AG10803 (cell line): ENCODE measurements at places on chromosomes 7 and 10.
A peak's percentile ranks its signal among the peaks of the same experiment; 100 is the strongest.

- DNase-seq, result no peak
Observed at GRCh38 chr7:279821-280220, 10.1 kb upstream of the FOXL3 start.

- DNase-seq, result peak; percentile 68
Observed at GRCh38 chr10:123795846-123796590, 95.6 kb downstream of the CPXM2 start.

DNA sequence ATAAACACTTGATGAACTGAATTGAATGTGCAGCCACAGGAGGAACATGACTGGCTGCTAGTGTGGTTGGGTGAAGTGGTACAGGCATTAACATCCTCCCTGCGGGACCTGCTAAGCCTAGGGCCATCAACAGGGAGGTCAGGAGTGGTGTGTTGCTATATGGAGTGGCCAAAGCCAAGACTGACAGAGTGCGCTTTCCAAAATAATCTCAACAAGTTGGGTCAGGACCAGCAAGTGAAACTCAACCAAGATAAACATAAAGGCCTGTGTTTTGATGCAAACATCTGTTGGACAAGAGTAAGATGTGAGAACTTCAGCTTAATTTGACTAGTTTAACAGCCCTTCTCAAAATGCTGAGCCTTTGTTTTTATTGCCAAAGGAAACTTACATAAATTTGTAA, 97.7 kb downstream of the WDFY4 start:
- no peak for DNase-seq

DNA sequence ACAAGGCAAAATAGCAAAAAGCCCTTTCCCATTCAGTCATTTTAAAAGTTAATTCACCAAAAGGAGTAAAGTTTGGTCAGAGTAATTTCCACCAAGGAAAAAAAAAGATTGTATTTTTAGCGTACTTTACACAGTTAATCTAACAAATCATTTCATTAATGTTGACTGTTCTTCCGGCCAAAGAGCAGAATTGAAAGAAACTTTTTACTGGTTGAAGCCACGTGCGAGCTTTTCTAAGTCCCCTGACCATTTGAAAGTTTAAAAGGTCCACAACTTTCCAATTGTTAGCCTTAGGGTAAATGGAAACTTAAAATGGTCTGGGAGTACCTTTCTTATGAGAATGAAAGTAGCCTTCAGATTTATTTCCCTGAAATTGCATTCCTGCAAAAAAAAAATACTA, 296.7 kb downstream of the ARL4A start:
- no peak for DNase-seq

- DNase-seq, result no peak
Observed at GRCh38 chr7:103987451-103987850, 2.0 kb downstream of the RELN start.

DNA sequence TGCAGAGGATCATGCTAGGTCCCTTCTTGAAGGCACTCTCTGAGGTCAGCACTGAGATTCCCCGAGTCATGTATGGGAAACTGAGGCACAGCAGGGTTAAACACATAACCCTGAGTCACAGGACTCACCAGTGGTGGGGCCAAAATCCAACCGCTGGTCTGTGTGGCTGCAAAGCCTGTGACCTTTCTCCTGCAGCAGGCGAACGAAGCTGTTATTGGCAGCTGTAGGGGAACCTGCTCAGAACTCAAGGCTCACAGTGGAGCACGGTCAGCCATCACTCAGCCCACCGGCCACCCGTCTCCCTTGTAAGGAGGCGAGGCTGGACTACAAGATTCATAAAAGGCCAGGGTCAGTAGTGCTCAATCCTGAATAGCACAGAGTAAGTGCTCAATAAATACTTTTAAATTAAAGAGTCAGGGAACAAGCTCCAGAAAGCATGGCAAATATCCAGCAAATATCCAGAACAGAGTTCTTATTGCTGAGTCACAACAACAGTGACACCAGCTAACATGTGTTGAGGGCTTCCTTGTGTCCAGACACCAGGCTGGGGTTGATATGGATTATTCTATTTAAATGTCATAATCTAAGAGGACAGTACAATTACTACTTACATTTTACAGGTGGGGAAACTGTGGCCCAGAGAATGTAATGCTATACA, 34.9 kb downstream of the CHST15 start:
- DNase-seq, result peak; percentile 5

DNA sequence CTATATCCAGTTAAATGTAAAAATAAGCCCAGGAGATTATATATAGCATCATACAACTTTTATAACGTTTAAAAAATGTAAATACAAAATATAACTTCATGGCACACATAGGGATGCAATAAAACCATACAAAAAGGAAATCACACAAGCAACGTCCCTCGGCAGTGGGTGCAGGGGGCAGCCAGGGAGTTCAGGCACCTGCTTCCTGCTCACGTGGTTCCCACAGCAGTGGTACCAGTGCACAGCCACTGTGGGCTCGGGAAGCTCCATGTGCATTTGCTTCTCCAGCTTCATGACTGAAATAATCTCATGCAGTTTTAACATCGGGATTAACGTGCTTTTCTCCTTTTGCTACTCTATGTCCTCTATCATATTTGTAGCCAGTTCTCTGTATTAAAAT, 255.5 kb upstream of the CXCL12 start:
- DNase-seq, result no peak

DNA sequence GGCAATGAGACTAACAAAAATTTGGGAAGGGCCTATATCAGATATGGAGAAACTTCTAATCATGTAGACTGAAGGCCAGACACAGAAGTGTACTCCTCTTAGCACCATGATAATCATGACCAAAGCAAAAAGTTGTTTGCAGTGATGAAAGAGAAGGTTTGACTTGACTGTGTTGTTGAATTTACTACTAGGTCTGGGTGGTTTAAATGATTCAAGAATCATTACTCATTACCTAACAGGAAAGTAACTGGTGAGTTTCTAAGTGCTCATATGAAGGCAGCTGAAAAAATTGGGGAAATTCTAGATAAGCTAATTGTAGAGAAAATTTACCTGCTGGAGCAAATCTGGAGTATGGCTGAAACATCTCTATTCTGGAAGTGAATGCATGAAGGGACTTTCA, 451.5 kb upstream of the SORCS1 start:
- no peak for DNase-seq

DNA sequence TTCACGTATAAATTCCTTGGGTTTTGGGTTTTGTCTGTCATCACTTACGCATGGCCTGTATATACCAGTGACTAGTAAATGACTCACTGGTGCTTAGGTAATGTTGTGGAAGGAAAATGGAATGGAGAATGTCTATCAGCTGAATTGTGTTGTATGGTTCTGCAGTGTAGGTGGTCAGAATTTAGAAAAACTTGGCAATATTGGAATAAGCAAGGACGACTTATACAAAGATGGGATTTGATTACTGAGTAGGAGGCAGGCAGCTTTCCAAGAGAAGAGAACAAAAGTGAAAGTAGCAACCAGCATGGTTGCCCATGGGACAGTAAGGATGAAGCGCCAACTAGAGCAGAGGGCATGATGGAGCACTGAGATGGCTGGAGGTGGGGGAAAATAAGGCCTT, 168.6 kb upstream of the CSTF2T start:
- peak; percentile 87 for DNase-seq

DNA sequence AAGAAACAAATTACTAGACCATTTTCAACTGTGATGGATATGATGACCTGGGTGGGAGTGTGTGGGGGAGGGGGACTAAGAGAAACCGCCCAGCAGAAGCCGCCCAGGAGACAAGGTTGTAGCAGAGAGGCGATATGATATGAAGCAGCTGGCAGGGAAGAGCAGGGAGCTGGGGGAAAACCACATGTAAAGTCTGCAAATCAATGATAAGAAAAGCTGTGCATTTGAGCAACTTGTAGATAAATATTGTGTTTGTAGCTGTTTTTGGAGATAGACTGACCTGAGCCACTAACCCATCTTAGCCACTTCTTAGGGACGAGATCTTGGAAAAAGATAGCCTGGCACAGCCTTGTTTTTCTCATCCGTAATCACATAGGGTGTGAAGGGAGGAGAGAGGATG, 252.6 kb downstream of the SEC23IP start:
- DNase-seq, result no peak

- DNase-seq, result no peak
Observed at GRCh38 chr7:64433590-64433989, 119.8 kb downstream of the ZNF736 start.

DNA sequence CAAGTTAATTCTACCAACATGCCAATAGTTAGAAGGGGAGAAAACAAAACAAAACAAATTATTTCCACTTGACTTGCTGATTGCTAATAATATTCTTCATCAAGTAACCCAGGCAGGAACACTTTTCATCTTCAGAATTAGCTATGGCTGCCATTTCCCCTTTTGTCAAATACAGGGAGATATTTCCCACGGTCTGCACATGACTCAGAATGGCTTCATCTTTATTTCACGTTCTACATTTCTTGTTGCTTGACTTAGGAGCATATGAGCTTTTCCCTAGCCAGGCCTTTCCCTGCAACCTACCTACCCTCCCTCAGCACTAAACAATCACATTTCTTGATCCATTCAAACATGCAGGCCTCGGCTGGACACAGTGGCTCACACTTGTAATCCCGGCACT, 6.5 kb downstream of the CPVL start:
- DNase-seq, result no peak

DNA sequence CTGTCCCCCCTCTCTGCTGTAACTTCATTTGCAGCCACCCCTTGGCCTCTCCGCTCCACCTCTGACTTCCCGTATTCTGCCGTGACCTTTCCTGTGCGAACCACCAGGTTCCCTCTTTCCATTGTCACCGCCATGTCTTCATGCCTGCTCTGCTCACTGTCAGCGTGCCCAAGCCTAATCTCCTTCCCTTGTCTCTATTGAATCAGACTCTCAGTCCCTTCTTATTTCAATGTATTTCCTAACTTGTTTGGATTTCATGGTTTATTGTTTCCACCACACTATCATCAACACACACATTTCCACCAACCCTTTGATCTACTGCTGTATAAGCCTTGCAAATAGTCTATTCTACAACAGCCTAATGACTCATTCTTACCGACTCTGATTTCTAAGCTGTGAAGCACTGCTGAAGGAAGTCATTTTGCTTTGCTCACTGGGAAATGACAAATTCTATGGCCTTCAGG, 30.0 kb upstream of the INHBA start:
- DNase-seq, result peak; percentile 52

DNA sequence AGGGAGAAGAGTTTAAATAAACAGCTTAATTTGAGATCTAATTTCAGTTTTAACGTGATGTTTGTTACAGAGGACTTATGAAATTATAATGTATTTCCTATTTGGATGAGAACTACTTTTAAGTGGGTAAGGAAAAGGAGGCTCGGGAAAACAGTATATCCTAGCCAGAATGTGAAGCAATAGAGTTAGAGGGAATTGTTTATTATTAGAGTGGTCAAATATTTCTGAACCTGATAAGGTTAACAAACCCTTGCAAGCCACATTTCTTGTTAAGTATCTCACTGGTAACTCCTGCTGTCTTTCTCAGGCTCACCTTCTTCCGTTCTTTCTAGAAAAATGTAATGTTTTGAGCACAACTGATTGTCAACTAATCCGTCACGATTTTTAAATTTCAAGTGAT, 335.1 kb upstream of the MBL2 start:
- DNase-seq, result no peak

DNA sequence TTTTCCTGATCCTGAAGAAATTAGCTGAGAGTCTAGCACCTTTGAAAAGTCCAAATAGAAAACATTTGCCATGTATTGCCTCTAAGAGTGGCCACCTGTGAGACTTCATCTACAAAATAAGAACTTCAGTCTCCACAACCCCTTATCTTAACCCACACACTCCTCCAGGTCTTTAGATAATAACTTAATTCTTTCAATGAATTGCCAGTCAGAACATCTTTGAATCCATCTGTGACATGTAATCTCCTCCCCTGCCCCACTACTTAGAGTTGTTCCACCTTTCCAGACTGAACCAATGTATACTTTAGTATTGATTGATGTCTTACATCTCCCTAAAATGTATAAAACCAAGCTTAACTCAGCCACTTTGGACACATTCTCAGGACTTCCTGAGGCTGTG, 84.4 kb upstream of the FAM171A1 start:
- no peak for DNase-seq

DNA sequence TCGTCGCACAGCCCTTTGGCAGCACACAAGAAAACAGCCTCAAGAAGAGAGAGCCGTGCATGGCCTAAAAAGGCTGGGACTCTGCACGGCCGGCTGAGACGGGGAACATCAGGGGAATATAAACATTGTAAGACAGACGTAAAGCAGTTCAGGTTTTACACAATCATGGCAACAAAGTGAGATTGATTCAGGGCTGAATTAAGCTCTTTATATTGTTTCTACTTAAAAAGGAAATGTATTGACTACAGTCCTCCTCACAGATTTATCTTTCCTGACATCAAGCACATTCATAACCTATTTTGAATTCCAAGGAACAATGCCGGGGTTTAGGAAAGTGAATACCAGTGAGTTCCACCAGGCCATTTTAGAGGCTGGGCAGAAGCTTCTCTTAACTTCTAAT, 25.2 kb downstream of the SORBS1 start:
- no peak for DNase-seq

GRCh38 chr10:109774121-109774440, 149.2 kb downstream of the XPNPEP1 start:
- DNase-seq, result no peak

- no peak for DNase-seq
Observed at GRCh38 chr7:12945901-12946300, 258.5 kb downstream of the ARL4A start.

DNA sequence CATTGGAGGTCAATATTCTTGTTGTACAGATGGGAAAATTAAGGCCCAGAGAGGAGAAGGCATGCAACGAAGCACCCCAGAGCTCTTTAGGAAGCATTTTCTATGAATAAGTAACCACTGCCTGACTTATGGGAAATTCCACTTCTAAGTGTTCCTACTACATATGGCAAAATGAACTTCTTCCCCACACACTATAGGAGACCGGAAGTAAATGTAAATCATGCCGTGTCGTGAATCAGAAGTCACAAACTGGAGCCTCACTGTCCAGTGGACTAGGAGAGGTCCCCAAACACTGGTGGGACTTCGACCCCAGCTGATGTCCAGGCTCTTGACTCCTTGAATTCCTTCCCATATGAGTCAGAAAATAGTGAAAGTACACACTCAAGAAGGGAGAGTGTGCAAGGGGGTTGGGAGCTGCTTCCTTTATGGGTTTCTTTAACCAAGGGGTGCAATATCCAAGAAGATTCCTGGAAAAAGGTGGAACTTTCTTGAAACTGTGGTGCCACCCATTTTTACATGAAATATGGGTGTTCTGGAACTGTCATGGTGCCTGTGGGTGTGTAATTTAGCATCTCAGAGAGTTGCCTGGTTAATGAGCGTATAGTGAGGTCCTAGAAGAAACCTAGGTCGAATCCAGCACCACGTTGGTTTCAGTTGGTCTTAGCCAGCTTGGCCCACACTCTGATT, 6.7 kb downstream of the RASSF4 start:
- DNase-seq, result no peak
